ENCODE measurements at places on chromosomes 12 and 14. TPM values are rescaled to one million over a fixed set of nuclear protein-coding genes. Genes with fewer than 3 reads are reported as not detected.

The FAM186B gene
- 0.46 TPM for total RNA-seq

The NOVA1 gene
- 2.4 TPM for total RNA-seq

The GPR162 gene
- 4.4 TPM for total RNA-seq

The OTOGL gene
- total RNA-seq: 0.19 TPM

The OASL gene
- 0.35 TPM for total RNA-seq

The ELK3 gene
- total RNA-seq: 18.9 TPM

The CLMN gene
- total RNA-seq: 9.0 TPM

The WNT1 gene
- not detected for total RNA-seq

DNA sequence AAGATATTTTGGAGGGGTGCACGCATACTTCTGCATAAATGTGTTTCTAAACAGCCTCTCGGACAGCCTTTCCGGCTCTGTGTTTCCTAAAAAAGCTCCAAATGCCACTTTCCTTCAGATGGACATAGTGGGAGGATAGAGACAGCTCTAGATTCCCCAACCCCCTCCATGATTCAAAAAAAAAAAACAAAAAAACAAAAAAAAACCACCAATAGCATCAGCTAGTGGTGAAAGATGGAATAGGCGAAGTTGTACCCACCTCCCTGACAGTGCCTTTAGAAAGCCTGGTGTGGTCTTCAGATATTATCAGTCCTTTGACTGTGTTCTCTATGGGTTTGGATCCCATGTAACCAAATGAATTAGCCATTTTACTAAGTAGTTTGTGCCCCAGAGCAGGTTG, 94.1 kb downstream of the PHETA1 start:
- DNase-seq: no peak

- no peak for DNase-seq
These were observed 343.4 kb upstream of the LMO3 start for GRCh38 chr12:16949371-16949770.

DNA sequence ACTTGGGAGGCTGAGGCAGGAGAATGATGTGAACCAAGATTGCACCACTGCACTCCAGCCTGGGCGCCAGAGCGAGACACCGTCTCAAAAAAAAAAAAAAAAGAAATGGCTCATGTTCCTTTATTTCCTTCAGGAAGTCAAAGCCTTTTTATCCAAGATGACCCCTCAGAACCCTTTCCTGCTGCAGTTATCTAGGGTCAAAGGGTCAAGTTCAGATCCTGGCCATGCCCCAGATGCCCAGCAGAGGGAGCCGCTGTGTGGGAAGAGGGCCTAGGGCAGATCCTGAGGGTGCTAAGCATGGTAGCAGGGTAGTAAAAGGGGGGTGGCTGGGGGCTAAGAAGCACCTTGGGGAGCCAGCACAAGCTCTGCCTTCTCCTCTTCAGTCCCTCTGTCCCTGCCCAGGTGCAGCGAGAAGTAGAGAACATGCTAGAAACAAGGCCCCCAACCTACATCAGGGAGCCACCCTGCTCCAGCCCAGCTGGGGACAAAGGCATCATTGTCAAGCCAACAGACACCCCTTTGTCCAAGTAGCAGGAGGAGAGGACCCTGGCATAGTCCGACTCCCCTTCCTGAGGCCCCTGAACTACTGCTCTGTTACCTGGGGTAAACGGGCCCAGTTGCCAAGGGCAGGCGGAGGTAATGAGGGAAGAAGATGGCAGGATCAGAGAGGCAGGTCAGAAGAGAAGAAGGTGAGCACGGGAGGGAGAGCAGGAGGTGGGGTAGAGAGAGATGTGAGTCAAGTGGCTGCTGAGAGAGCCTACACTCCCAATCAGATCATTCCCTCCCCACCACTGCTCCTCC, 6.5 kb downstream of the NFE2 start:
- DNase-seq: peak; percentile 69

DNA sequence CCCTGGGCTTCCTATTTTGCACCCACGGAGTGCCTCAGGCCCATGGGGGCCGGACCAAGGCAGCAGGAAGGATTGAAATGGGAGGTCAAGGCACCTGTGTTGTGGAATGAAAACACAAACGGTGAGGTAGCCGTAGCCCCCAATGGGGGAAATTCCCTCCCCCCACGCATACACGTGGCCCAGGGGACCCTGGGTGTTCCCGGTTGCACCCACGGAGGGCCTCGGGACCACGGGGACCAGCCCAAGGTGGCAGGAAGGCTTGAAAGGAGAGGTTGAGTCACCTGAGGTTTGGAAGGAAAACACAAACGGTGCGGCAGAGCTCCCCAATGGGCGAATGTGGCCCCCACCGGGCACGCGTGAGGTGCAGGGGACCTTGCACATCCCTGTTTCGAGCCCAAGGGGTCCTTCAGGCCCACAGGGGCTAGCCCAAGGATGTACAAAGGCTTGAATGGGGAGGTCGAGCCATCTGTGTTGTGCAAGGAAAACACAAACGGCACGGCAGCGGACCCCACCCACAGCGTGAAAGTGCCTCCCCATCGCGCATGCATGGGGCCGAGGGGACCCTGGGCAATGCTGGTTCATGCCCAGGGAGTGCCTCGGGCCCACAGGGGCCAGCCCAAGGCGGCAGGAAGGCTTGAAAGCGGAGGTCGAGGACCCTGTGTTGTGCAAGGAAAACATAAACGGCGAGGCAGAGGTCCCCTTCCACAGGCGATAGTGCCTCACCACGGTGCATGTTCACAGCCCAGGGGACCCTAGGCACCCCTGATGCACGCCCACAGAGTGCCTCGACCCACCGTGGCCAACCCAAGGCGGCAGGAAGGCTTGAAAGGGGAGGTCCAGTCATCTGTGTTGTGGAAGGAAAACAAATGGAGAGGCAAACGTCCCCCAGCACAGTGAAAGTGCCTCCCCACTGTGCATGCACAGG, 376.7 kb downstream of the ALG10 start:
- DNase-seq: peak; percentile 32

- DNase-seq: no peak
These were observed 3.5 kb upstream of the LPAR5 start for GRCh38 chr12:6639151-6639801.

DNA sequence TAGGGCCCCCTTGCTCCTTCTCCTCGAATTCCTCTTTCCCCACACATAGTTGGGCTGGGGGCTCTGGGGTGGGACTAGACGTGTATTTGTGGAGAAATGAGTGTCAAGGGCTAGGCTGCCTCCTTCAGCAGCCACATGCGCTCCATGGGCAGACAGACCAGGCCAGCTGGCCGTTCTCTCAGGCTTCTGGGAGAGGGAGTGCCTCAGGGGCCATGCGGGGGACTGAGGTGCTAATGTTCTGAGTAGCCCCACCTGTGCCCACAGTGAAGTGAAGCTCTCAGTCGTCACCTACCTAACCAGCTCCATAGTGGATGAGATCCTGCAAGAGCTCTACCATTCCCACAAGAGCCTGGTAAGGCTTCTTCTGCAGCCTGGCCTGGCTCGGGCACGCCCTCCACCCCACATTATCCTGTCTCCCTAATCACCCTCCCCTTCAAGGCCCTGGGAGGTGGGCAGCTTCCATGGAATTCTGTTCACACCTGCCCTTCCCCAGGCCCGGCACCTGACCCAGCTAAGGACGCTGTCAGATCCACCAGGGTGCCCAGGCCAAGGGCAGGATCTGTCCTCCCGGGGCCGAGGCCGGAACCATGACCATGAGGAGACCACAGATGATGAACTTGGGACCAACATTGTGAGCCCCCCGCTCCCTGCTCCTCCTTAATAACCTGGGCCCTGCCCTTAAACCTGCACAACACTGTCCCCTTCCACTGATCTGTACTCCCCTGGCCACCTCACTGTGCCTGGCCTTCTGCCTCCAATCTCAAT, 9.0 kb upstream of the CPNE6 start:
- no peak for DNase-seq

GRCh38 chr12:4307593-4308333, 13.2 kb upstream of the TIGAR start:
- DNase-seq: peak; percentile 69

GRCh38 chr12:80493466-80493865, 49.4 kb downstream of the PTPRQ start:
- no peak for DNase-seq

GRCh38 chr14:30204431-30204980, 276.9 kb upstream of the PRKD1 start:
- no peak for DNase-seq

GRCh38 chr12:51867796-51868428, 19.4 kb upstream of the FIGNL2 start:
- no peak for DNase-seq

GRCh38 chr12:92991134-92991533, 62.0 kb upstream of the EEA1 start:
- DNase-seq: no peak

DNA sequence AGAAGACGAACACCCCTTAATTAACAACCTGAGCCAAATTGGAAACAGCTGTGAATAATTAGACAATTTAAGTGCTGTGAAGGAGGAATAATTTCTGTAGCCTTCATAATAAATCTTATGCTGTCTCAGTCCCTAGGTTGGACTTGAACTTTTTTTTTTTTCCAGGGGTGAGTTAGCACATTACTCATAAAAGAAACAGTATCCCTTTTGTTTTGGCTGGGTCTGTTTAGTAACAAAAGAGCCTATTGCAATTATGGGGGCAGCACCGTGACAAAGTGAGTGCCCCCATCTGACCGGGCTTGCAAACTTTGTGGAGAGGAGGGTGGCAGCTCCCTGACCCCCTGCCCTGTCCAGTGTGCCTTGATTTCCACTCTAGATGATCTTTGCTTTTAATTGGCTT, 167.4 kb downstream of the DICER1 start:
- no peak for DNase-seq

GRCh38 chr12:52924764-52925716, 20.2 kb upstream of the KRT8 start:
- no peak for DNase-seq

Measured in Right ventricle myocardium superior (tissue), 1 donor.